ENCODE measurements at places on chromosomes 3 and 15.
A peak's percentile ranks its signal among the peaks of the same experiment; 100 is the strongest.

DNA sequence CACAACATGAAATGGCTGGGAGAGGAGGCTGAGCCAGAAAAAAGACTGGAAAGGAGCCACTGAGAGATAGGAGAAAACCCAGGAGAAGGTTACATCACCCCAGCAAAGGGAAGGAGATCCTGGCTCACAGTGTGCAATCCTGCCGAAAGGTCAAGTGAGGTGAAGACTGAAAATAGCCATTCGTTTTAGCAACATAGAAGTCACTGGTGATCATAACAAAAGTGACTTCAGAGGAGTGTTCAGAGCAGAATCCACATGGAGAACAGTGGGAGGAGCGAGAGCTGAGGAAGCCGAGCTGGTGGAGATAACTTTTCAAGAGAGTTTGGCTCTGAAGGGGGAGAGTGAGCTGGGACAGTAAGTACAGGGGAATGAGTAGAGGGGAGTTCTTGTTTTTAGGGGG, 5.4 kb upstream of the HEG1 start:
- DNase-seq: no peak

- DNase-seq: no peak
Observed at GRCh38 chr3:119817583-119818363, 35.9 kb downstream of the NR1I2 start.

- DNase-seq: peak; percentile 46
Observed at GRCh38 chr3:32240159-32240545, 1.7 kb downstream of the CMTM8 start.

GRCh38 chr3:60202052-60202726, 1049.1 kb downstream of the FHIT start:
- no peak for DNase-seq

- DNase-seq: no peak
Observed at GRCh38 chr15:27679731-27680471, 419.2 kb downstream of the OCA2 start.

DNA sequence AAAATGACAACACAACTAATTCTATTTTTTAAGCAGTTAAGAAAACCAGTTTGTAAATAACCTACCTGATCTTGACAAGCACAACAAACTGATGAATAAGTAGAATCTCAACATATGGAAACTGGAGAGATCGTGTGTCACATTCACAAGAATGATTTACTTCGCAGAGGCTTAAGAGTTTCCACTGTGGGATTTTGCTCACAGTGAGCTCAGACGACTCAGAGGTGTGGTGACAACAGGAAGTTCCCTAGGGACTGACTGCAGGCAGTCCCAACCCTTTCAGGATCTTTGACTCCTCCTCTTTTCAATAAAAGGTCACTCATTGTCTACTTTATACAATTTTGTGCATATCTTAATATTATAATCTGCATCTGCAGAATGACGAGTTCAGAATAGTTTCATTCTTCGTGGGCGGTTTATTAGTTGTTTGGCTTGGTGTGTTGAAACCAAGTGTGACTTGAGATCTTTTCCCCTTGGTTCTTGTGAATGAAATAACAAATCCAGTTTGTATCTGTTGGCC, at the start of gene LIPH:
Gene LIPH (minus strand): TSS at position 231 of the 520 bp plus-strand sequence. CDS start 117 bp downstream, at position 114.
- DNase-seq: no peak

DNA sequence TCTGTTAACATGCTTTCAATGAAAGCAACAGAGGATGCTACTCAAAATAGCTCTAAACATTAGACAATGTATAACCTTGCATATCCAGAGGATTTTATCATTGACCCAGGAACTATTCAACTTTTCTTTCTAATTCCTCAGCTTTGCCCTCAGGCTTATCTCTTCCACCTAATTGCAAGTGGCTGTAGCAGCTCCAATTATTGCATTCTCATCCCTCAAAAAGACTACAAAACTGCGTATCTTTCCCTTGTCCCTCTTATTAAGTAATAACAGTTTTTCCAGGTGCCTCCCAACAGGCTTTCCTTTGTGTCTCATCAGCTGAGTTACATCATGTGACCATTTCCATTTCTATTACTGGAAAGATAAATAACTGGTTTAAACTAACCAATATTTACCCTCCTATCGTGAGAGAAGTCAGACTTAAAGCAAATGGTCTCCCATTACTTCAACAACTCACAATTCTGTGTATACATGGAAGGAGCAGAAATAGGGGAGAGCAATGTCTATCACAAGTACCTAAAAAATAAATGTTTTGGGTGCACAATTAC, 78.0 kb upstream of the MBNL1 start:
- DNase-seq: no peak
